Muscle of back (tissue), 13 donors: ENCODE measurements at places on chromosomes 1 and 21. TPM values are rescaled to one million over a fixed set of nuclear protein-coding genes. Genes with fewer than 3 reads are reported as not detected.

PEX10 gene
- polyA plus RNA-seq, result 17.7 TPM

CAPN8 gene
- polyA plus RNA-seq, result 0.53 TPM

- no peak for DNase-seq
Observed at GRCh38 chr1:15706751-15707150, 22.6 kb downstream of the PLEKHM2 start.

- DNase-seq, result no peak
Observed at GRCh38 chr1:159261721-159262494, 40.2 kb upstream of the FCER1A start.

GRCh38 chr1:215557992-215558626, 9.0 kb upstream of the KCTD3 start:
- DNase-seq, result no peak

SMIM1 gene
- 2.9 TPM for polyA plus RNA-seq

DNA sequence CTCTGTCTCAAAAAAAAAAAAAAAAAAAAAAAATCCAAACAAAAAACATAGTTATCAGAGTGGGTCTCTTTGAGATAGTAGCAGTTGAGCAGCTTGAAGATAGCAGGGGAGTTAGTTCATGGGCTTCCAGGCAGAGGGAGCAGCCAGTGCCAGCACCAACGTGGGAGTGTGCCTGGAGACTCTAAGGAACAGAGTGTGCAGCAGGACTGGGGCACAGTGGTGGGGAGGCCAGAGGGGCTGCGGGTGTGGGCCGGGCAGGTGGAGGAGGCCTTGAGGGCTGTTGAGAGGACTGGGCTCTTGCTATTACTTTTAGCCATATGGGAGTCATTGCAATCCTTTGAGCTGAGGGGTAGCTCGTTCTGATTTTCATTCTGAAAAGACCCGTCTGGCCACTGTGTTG, 63.8 kb downstream of the RYR2 start:
- no peak for DNase-seq

RABGGTB gene
- polyA plus RNA-seq, result 89.8 TPM

- DNase-seq, result no peak
Observed at GRCh38 chr21:30676737-30677136, 34.1 kb downstream of the KRTAP20-3 start.

HCRTR1 gene
- polyA plus RNA-seq, result 0.19 TPM

KCNJ15 gene
- 0.30 TPM for polyA plus RNA-seq

GRCh38 chr21:37711836-37712568, 204.3 kb downstream of the KCNJ6 start:
- peak; percentile 81 for DNase-seq

DNA sequence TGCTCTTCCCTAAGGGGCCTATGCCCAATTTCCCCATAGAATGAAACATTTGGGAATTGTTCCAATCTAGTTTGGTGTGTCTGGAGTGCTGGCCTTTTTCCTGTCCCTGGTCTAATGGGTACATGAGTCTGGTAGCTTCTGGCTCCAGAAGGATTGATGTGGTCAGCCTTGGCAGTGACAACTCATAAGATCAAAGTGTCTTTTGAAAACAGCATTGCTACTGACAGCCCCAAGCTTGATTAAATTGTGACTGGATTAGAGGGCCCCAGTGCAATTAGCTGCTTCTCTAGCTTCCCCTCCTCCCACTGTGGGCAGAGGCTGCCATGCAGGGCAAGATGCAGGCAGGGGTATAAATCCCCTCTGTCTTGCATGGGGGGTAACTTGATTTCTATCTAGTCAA, 130.9 kb downstream of the UCK2 start:
- DNase-seq, result no peak

- no peak for DNase-seq
Observed at GRCh38 chr1:61322769-61323168, 240.4 kb downstream of the NFIA start.

DNA sequence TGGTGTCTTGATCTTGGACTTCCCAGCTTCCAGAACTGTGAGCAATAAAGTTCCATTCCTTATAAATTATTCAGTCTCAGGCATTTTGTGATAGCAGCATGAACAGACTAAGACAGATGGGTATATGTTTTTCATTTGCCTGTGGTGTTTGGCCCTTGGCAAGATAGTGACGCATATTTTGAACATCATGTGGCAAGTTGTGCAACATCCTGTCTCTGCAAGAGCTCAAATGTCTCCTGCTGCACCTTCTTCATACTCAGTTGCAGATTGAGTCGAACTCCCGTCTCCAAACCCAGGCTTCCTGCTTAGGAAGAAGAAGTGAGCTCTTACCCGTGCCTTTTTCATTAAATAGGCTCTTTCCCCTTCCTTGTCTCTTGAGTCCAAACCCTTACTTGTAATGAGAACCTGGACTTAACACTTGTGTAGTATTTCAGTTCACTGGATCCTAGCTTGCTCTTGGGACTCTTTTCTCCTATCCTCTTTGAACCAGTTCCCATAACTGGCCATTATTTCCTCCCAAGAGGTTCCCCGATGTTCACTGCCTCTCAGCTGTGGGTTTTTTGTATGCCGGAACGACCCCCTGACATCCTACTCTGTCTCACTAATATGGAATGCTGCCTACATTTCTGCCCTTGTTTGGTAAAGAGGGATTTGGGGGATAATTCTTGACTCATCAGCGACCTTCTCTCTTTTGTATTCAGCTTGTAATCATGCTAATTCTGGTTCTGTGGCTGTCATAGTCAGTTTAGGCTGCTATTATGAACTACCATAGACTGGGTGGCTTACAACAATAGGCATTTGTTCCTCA, 125.0 kb upstream of the KCNK2 start:
- no peak for DNase-seq

CD1D gene
- 1.2 TPM for polyA plus RNA-seq

GRCh38 chr21:44950351-44950750, 10.5 kb downstream of the SLX9 start:
- no peak for DNase-seq

DNA sequence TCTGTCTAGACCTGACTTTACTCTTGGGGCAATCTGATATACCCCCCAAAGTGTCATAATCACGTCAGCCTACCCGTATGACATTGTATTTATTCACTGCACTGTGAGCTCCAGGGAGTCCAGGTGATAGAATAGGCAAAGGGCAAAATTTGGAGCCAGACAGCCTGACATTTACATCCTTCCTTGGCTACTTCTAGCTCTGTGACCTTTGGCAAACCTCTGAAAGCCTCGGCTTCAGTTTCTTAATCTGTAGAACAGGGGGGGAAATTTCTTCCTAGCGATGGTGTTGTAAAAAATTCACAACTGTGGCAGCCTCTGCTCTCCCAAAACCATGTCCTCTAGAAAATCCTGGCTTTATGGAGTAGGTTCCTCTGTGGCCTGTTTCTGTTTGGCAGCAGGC, 240.9 kb downstream of the KIF26B start:
- no peak for DNase-seq

CSF3R gene
- 4.1 TPM for polyA plus RNA-seq

- no peak for DNase-seq
Observed at GRCh38 chr1:115501476-115501875, 140.3 kb upstream of the VANGL1 start.

DNA sequence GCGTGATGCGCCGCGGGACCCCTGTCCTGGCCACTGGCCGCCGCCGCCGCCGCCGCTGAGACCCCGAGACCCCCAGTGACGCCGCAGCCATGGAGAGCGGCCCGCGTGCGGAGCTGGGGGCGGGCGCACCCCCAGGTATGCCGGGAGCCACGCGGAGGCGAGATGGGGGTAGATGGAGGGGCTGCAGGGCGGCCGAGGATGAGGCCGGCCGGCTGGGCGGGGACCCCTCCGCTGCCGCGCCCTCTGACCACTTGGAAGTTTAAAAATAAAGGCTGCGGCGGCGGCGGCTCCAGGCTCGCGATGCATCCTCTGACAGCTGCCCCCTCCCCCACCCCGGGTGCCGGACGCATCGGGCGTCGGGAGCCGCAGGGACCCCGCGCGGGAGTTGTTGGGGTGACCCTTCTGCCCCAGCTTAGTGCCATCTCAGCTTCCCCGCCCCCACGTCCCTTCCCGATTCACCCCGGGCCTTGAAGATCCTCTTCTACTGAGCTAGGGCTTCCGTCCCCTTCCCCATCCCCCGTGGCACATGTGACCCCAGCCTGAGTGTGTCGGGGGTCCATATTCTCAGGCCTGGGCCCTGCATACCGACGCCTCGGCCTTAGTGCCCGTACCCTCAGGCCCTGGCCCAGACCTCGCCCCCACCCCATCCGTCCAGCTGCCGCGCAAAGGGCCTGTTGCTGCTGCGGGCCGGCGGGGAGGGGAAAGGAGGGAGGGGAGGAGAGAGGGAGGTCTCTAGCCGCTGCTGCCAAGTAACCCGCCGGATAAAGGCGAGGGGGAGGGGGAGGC, 562 bp downstream of the MAP7D1 start:
- peak; percentile 77 for DNase-seq

DNA sequence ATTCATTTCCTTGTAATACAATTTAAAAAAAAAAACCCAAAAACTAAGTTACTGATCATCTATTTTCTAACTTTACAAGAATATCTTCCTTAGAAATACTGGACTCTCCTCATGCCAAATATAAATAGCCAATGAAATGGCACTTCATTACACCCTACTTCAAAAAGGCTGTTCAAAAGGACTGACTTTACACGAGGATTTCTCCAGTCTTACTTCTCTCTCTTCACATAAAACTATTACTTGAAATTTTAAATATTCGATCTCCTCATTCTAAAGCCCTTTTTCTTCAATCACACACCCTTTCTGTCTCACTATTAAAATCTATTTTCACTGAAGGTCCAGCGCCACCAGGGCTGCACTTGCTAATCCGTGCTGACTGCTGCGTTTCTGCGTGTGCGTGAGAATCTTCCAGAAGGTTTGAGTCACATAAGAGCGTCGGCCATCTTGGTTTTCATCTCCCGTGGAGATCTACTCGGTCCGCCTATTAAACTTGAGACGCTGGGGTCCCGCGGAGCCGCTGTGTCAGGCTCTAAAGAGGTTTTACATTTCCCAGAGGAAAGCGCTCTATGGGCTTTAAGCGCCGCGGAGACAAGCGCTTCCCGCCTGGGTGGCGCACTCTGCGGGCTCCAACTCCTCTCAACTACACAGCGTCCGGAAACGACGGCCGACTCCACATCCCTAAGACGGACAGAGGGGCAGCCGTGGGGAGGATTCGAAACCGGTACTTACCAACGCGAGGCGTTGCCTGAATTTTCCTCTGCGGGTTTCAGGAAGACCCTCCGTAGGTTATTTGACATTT, 631 bp downstream of the LRIF1 start:
- peak; percentile 54 for DNase-seq

GRCh38 chr1:185971688-185972087, 237.5 kb downstream of the HMCN1 start:
- no peak for DNase-seq

- no peak for DNase-seq
Observed at GRCh38 chr1:15941899-15942660, 33.8 kb downstream of the ZBTB17 start.

GJC2 gene
- polyA plus RNA-seq, result 0.82 TPM

GRCh38 chr1:87778896-87779295, 450.2 kb downstream of the LMO4 start:
- DNase-seq, result no peak

SIK1 gene
- polyA plus RNA-seq, result 12.8 TPM

CYP4Z1 gene
- polyA plus RNA-seq, result not detected

- no peak for DNase-seq
Observed at GRCh38 chr1:155253797-155254196, 1.5 kb downstream of the ENTREP3 start.

DNA sequence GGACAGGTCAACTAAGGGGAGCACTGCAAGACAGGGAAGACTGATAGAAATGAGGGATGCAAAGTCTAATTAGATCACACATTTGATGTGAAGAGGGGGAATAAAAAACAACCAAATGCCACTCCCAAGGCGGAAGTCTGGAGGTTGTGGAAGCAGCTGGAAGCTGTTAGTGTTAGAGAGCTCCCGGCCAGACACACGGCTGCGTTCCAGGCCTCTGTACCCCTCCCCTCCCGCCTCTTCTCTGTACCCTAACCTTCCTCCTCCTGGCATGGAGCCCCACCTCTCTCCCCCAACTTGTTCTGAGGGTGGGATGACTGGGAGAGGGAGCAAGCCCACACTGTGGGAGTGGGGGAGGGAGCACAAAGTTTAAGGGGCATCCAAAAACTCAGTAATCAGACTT, 67.0 kb downstream of the PLEKHA6 start:
- DNase-seq, result peak; percentile 49

DNA sequence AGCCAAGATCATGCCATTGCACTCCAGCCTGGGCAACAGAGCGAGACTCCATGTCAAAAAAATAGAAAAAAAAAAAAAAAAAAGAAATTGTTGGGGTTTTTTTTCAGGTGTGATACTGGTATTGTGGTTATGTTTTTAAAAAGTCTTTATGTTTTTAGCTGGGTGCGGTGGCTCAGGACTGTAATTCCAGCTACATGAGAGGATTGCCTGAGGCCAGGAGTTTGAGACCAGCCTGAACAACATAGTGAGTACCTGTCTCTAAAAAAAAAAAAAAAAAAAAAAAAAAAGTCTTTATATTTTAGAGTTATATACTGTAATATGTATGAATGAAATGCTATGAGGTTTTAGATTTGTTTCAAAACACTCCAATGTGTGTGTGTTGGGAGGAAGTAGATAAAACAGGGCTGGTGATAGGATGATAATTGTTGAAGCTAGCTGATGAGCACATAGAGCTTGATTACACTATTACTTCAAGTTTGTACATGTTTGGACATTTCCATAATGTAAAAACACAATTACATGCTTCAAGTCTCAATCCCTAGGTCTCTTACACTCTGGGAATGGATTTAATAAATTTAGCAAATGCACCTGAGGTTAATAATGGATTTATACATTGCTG, 30.2 kb upstream of the ATP5PO start:
- no peak for DNase-seq

DNA sequence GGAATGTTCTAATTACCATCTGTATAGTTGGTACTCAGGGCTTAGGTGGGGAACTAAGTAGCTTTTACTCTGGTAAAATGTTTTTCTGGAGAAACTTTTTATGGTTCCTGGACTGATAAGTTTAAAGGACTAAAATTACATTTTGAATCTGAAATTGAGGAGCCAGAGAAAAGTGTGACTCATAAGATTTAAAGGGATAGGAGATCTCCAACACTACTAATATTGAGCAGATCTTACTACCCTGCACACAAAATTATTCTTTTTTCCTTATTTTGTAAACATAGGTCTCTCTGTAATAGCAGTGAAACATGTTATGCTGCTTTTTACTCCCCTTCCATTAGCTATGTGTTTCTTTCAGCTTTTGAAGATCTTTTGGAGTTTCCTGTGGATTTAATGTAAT, 32.5 kb downstream of the MTF2 start:
- DNase-seq, result no peak

GNG4 gene
- polyA plus RNA-seq, result 0.73 TPM

DNA sequence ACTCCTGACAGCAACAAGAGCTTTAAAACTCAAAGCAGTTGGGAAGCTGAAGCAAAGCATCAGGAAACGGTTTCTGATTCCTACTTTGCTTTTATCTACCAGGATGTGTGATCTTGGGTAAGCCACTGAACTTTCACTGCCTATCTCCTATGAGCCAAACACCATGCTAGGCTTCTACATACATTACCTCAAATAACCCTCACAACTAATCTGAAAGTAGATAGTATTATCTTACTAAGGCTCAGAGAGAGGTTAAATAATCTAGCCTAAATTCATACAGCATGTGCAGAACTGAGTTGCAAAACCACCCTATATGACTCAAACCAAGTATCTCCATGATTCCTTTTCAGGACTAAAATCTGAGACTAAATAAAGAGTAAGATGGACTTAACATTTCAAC, 83.8 kb downstream of the EVI5 start:
- DNase-seq, result no peak
